H7 (cell line): ENCODE measurements at places on chromosomes 3 and 15.

GRCh38 chr15:31839388-31839787 is 190.9 kb upstream of the CHRNA7 start:
- no peak for DNase-seq

- no peak for DNase-seq
Observed at GRCh38 chr3:41224120-41224806, 25.0 kb downstream of the CTNNB1 start.

- DNase-seq: no peak
Observed at GRCh38 chr3:194298331-194299227, 52.5 kb downstream of the CPN2 start.

- DNase-seq: no peak
Observed at GRCh38 chr3:445960-446359, 249.4 kb downstream of the CHL1 start.

DNA sequence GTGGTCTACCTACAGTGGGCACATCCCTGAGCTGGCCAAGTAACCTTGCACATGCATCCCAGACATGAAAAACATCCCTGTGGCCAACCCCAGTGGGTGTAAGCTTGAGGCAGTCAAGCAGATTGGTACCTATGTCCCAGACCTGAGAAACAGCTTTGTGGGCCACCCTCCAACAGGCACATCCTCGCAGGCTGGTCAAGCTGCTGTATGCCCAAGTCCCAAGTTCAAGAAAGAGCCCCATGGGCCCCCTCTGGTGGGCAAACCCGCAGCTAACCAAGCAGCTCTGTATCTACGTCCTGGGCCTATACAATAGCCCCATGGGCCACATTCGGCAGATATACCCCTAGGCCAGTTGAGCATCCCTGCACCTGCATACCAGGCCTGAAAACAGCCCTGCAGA is 186.3 kb upstream of the GPR149 start:
- DNase-seq: peak; percentile 22

DNA sequence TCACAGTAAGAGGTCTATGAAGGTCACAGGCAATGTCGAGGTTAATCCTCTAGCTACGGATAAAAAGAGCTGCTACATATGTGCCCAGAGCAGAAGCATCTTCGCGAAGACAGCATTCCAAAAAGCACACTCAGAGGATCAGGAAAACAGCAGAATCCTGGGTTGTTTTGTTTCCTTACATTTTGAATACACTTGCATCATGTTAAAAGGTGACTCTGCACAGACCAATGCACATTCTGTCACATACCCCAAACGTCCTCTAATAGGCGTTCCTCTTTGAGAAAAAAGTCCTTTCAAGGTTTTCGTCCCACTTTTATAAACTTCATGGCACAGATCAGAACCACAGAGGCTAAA is 52.7 kb downstream of the VGLL4 start:
- no peak for DNase-seq

DNA sequence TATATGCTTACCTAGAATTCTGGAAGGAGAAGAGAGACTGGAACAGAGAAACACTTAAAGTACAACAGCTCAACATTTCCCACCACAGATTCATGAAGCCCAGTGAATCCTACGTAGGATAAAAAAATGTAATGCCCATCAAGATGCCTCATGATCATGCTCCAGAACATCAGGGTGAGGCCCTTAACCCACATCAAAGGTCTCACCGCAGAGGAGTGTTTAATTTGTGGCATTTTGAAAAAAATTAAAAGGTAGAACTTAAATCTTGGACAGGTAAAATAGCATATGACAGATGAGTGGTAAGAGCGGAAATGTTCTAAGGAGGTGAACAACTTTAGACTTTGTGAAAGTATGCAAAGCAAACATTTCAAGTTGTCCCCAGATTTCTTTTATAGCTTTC is 9.7 kb upstream of the SLC6A20 start:
- DNase-seq: no peak

DNA sequence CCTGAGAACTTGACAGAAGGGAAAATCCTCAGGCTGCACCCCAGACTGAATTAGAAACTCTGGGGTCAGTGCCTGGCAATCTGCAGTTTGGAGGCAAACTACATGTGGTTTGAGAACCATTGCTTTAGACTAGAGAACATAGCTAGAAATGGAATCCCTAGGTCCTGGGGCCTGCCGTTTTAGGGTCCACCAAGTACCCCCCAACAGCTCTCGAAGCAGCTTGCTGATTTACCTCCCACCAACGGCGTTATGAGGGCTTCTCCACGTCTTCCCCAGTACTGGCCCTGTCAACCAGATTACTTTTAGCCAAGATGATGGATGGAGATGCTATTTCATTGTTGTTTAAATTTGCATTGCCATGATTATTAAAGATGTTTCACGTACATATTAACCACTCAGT is 272.5 kb downstream of the XXYLT1 start:
- no peak for DNase-seq

DNA sequence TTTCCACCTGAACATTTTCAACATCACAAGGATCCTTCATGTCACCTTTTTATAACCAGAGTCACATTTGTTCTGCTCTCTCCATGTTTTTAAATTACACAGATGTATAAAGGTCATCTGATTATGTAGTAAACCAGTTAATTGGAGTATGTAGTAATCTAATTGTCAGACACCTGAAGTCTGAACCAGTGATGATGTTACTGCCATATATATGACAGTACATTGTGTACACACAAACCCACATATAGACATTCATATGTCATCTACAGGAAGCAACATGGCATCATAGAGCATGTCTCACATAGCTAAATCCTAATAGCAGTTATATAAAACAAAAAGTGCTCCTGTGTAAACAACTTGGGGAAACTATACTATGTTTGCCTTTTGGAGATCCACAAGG is 95.9 kb upstream of the PRR23C start:
- no peak for DNase-seq

DNA sequence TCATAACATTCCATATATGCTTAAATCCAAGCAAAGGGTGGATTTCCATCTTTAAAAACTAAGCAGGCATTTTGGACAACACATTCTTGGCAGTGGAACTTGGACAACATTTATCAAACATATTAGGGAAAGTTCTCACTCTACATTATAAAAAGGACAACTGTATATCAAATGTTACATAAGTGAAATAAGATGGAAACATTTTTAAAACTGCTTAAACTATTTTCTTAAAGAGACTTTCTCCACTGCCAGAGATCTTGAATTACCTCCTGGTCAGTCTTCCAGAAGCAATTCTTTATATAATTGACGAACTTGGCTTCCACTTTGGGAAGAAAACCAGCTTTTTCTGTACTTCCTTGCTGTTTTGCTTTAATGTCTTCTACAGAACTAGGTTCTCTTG is 109.3 kb downstream of the NEO1 start:
- no peak for DNase-seq

GRCh38 chr3:43015991-43016865 is 37.1 kb downstream of the GASK1A start:
- no peak for DNase-seq
